ENCODE measurements at places on chromosomes 12 and 14. TPM values are rescaled to one million over a fixed set of nuclear protein-coding genes. Genes with fewer than 3 reads are reported as not detected.

ADGRD1 gene
- total RNA-seq = 238 TPM

SLC7A8 gene
- 17.4 TPM for total RNA-seq

REP15 gene
- 2.7 TPM for total RNA-seq

FBXW8 gene
- 14.7 TPM for total RNA-seq

MON2 gene
- 59.5 TPM for total RNA-seq

EXOC3L4 gene
- total RNA-seq = 2.5 TPM

CACNA1C gene
- total RNA-seq = 71.3 TPM

GDF3 gene
- total RNA-seq = not detected

GLT1D1 gene
- 1.9 TPM for total RNA-seq

CATSPERB gene
- 2.4 TPM for total RNA-seq

ITGA7 gene
- total RNA-seq = 497 TPM

MMP17 gene
- total RNA-seq = 5.8 TPM

RHOF gene
- total RNA-seq = 10.4 TPM

KRT86 gene
- not detected for total RNA-seq

GPRC5D gene
- total RNA-seq = not detected

PGF gene
- 7.7 TPM for total RNA-seq

KLRB1 gene
- total RNA-seq = 0.67 TPM

GUCY2C gene
- total RNA-seq = 0.10 TPM

FKBP4 gene
- total RNA-seq = 35.7 TPM

ALDH2 gene
- total RNA-seq = 96.9 TPM

TESPA1 gene
- 3.3 TPM for total RNA-seq

ESPL1 gene
- total RNA-seq = 0.62 TPM

PSMB11 gene
- total RNA-seq = not detected

MYL2 gene
- total RNA-seq = not detected

SALL2 gene
- 7.1 TPM for total RNA-seq

FAR2 gene
- total RNA-seq = 9.6 TPM

ADSS1 gene
- total RNA-seq = 8.2 TPM

ACOT4 gene
- 0.33 TPM for total RNA-seq

COQ10A gene
- total RNA-seq = 10.1 TPM

FITM1 gene
- not detected for total RNA-seq

ZDHHC22 gene
- total RNA-seq = not detected

AICDA gene
- not detected for total RNA-seq

COCH gene
- 1.2 TPM for total RNA-seq

CCDC175 gene
- 0.10 TPM for total RNA-seq

ADAMTS20 gene
- total RNA-seq = not detected

PLEKHD1 gene
- 0.14 TPM for total RNA-seq

CHURC1 gene
- 87.3 TPM for total RNA-seq

SCNN1A gene
- 1.9 TPM for total RNA-seq

IL31 gene
- total RNA-seq = not detected

BDKRB1 gene
- total RNA-seq = 0.56 TPM

SYCP3 gene
- total RNA-seq = 0.24 TPM
